EH (cell line): ENCODE measurements at places on chromosomes 12 and 14.

DNA sequence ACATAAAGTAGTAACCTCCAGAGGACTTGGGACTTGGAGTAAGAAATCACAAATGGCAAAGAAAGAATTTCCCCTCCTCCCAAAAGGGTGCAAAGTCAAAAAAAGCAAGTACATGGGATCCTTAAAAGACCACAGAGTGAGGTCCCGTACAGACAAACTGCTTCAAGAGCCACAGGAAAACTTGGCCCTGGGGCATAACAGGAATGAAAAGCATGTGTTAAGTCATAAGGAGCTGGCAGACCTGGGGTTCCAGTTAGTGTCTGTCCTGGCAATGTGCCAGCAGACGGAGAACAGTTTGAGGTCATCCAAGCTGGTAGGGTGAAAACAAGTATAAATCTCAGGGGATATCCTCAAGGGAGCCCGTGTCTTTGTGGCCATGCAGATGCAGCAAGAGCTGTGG lies 73.2 kb downstream of the HSD17B6 start:
- DNase-seq, result peak; percentile 92

DNA sequence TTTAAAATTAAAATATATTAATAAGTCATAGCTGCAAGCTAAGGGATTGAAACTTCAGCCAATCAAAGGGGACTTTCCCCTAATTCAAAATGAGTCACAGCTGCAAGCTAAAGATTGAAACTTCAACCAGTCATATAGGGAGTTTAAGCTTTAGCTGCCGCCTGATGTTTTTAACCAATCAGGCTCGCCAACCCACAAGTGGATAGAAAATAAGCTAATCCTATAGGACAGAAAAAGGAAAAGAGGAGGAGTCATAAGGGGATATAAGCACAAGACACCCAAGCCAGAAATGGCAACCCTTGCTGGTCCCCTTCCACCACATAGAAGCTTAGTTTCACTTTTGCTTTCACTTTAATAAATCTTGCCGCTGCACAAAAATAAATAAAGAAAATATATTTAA lies 1154.6 kb downstream of the GALC start:
- peak; percentile 2 for DNase-seq

- no peak for DNase-seq
Measured at GRCh38 chr14:68729556-68729955, 63.3 kb downstream of the ZFP36L1 start.

DNA sequence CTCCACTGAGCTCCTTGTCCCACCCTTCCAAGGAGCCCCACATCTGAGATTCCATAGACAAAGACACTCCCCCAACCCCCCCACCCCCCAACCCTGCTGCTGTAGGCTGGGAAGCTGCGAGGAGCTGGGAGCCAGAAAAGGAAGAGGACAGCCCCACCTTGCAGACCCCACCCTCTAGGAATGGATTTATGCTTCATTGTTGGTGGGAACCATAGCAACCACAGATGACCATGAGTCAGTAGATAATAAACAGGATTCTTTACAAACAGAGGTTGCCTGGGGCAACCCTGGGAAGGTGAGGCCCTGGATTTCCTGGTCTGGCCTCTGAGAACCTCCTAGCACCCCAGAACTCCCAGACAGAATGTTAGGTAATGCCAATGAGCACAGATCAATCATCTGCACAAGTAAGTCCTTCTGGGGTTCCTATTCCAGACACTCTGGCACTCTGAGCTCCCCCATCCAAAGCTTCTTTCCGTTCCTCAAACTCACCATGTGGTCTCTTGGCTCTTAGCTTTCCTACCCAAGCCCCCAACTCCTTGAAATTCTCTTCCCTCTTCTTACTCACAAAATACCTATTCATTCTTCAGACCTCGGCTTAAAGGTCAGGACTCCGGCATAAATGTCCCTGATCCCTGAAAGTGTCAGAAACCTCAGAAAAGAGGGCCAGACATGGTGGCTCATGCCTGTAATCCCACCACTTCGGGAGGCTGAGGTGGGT lies 15.2 kb upstream of the PLEKHG6 start:
- DNase-seq, result peak; percentile 81

DNA sequence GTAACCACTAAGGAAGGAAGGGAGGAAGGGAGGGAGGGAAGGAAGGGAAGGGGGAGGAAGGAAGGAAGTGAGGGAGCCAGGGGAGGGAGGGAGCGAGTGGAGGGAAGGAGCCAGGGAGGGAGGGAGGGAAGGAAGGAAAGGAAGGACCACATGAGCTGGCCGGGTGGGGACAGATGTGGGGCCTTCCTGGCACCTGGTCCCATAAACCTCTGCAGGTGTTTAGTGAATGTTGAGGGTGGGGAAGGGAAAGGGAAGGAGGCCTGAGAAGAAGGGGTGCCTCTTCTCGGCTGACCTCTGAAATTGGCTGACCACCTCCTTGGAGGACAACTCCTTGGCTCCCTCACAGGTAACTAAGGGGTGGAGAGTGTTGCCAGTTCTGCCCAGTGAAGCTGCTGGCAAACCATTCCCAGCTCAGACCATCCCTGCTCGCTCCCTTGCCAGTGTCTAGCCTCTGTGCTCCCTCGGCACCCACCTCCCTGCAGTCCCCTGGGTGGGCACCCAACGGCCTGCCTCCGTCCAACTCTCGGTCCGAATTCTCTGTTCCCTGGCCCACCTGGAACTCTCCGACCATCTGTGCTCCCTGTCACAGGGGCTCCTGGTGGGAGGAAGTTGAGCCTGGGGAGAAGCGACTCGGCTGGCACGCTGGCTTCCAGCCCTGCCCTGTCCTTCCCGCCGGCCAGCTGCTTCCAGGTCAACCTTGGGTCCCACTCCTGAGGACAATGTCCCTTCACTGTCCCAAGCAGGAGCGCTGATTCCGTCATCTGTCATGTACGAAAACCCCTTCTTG lies 12.2 kb upstream of the PPP1R13B start:
- no peak for DNase-seq

GRCh38 chr14:96139879-96140278 lies 64.8 kb upstream of the BDKRB2 start:
- DNase-seq, result peak; percentile 61

GRCh38 chr12:40286583-40286982 lies 61.8 kb downstream of the LRRK2 start:
- DNase-seq, result no peak

- DNase-seq, result peak; percentile 57
Measured at GRCh38 chr14:55070981-55071411, 19.5 kb downstream of the MAPK1IP1L start.

DNA sequence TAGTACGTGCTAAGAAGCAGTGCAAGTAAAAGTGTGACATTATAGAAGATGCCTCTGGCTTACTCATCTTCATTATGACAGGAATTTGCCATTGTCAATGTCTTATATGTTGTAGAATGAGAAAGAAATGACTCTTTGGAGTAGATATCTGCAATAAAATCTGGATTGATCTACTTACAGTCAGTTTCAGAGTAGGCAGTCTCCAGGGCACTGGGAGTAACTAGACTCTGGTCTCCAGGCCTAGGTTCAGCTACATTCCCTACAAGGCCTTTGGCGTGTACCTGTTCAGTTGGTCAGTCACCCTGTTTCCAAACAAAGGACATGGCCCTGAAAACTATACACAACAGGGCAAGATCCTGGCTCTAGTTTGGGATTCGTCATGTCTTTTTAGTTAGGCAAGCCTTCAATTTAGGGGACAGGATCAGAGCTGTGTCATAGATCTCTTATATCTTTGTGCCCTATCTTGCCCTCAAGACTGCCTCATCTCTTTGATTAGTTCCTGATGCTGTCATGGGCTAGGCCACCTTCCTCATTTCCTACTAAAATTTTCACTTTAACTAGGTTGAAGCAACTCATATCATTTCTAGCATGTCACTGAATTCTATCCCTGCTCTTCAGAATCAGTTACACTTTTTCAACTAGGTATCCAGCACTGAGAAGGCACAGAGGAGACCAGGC lies 410.0 kb downstream of the RAD51B start:
- DNase-seq, result no peak

DNA sequence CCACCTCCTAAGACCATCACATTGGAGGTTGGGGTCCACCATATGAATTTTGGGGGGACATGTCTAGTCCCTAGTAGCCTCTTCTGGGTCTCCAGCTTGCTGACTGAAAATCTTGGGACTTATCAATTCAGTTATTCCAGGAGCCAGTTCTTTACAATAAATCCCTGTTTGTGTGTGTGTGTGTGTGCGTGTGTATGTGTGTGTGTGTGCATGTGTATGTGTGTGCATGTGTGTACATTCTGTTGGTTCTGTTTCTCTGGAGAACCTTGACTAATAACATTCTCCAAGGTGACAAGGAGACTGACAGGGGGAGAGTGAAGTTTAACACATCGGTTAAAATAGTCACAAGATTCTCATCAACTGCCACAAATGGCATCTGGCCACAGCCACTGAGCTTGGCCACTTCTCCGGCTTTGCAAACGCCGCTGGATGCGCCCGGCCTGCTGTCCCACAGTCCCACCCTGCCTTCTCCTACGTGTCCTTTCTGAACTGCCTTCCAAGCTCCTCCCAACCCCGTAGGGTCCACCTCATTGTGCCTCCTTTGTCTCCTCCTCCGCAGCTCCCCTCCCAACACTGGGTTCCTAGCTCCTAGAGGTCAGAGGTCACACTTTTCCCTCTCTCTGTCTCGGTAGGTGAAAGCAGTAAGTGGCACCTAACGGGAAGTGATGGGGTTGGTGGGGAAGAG lies 88.1 kb upstream of the DIO3 start:
- DNase-seq, result no peak

- no peak for DNase-seq
Measured at GRCh38 chr14:55339770-55340169, 68.5 kb downstream of the FBXO34 start.

- DNase-seq, result no peak
Measured at GRCh38 chr12:34121360-34121759, 99.1 kb downstream of the ALG10 start.

GRCh38 chr12:47017901-47018475 lies 61.4 kb upstream of the PCED1B start:
- peak; percentile 71 for DNase-seq
